ENCODE measurements at places on chromosomes 3 and 15.

- no peak for DNase-seq
These were observed 55.9 kb upstream of the GCNT3 start for GRCh38 chr15:59555696-59556095.

DNA sequence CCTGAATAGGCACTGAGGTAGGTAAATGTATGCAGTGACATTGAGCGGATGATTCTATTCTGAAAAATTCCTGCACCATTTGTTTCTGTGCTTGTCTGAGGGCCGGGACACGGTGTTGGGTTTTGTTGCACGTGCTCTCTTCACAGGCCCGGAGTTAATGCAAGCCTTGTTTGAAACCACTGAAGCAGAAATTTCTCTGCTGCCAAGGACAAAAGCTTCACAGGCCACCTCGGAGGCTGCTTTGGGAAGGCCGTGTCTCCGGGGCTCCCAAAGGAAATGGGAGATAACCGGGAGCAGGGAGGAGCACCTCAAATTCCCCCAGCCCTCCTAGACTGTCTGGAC, 179.4 kb downstream of the OPA1 start:
- no peak for DNase-seq

GRCh38 chr15:62462268-62462667, 297.2 kb upstream of the C2CD4B start:
- no peak for DNase-seq

- no peak for DNase-seq
These were observed 144.4 kb downstream of the DNAJB8 start for GRCh38 chr3:128322030-128323022.

DNA sequence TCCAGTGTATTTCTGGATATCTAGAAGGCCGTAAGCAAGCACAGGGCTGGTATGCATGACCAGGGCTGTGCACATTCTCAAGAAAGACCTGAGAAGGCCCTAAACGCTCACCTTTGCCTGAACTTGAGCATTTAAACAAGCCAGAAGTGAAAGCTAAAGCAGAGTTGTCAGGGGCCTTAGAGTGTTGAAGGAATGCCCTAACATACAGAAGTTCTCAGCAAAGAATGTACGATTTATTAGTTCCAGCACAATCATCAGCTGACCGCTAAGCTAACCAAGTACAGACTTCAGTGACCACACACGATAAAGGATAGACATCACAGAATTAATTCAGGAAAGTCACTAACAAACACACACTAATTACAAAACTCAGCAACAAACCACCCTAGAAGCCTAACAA, 8.7 kb downstream of the HLTF start:
- no peak for DNase-seq

- DNase-seq: no peak
These were observed 78.4 kb downstream of the AKAP13 start for GRCh38 chr15:85458764-85459163.

DNA sequence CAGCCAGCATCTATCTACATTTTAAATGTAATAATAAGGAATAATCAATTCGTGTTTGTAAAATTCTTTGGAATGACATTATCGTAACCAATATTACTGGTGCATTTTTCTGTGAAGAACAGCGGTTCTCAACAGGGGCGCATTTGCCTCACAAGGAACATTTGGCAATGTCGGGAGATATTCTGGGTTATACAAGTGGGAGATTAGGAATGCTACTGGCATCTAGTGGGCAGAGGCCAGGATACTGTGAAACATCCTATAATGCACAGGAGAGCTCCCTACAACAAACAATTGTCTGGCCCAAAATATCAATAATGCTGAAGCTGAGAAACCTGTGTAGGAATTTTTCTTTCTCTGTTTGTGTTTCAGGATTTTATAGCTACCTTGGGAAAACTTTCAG, 25.0 kb downstream of the ACP3 start:
- no peak for DNase-seq

GRCh38 chr3:64266983-64267382, 41.7 kb upstream of the PRICKLE2 start:
- no peak for DNase-seq

DNA sequence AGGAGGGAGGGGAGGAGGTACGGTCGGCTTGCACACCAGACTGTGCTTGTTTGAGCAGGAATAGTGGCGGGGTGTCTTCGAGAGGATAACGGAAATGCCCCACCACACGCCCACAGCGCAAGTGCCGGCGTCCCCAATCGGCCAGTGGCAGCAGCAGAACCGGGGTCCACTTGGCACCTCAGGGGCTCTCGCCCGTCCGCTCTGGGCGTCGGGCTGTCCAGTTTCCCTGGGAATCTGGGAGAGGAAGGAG, 53.7 kb downstream of the CCDC54 start:
- no peak for DNase-seq

GRCh38 chr3:155572085-155572484, 172.8 kb downstream of the PLCH1 start:
- DNase-seq: no peak

DNA sequence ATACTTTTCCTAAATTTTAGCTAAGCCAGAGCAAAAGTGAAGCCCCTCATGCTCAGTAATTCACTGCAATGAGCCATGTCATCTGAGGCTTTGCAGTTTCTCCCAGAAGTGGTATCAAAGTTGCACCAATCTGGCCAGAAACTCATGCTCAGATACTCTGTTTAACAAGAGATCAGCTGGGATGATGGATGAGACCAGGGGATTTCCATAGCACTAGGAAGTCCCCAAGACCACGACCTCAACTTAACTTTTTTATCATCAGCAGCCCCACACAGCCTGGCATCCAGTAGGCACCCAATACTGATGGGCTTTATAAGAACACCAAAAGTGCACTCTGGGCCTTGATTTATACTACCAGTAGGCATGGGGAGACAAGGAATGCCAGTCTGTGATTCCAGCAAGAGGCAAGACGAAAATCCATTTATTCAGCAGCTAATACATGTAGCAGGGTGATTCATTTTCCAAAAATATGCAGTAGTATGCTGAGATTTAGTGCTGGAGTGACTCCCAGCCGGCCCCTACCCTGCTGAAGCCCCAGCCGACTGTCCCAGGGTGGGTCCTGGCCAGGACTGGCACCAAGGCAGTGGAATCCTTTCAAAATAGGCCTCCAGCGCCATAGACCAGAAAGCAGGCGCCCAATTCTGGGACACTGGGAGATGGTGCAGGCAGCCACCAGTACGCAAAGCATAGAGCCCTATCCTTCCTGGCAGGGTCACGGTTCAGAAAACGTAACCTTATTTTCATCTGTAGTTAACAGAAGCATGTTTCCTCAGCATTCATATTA, 612 bp upstream of the LDHAL6B start:
- DNase-seq: no peak

GRCh38 chr3:12308517-12308916, 19.6 kb downstream of the PPARG start:
- DNase-seq: no peak

- no peak for DNase-seq
These were observed 48.3 kb downstream of the MEF2A start for GRCh38 chr15:99613887-99614647.

- no peak for DNase-seq
These were observed 45.0 kb downstream of the GPR176 start for GRCh38 chr15:39874890-39875549.

DNA sequence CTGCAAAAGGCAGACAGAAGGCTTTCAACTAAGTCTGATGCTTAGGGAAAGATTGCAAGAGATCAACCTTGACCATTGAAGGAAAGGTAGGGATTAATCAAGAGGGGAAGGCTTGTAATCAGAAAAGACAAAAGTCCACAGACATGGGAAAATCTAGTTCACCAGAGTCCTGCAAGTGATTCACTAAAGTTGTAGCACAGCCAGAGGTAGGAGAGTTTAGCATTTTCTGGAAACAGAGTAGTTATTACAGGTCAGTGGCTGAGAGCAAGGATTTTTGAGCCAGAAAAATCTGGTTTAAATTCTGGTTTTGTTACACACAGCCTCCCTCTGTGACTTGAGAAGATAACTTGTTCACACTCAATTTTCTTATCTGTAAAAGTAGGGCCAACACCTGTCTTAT, 35.3 kb upstream of the DPPA4 start:
- DNase-seq: no peak

- DNase-seq: no peak
These were observed 242.2 kb downstream of the ABHD5 start for GRCh38 chr3:43932921-43933320.

GRCh38 chr3:176765382-176765900, 431.8 kb downstream of the TBL1XR1 start:
- no peak for DNase-seq

DNA sequence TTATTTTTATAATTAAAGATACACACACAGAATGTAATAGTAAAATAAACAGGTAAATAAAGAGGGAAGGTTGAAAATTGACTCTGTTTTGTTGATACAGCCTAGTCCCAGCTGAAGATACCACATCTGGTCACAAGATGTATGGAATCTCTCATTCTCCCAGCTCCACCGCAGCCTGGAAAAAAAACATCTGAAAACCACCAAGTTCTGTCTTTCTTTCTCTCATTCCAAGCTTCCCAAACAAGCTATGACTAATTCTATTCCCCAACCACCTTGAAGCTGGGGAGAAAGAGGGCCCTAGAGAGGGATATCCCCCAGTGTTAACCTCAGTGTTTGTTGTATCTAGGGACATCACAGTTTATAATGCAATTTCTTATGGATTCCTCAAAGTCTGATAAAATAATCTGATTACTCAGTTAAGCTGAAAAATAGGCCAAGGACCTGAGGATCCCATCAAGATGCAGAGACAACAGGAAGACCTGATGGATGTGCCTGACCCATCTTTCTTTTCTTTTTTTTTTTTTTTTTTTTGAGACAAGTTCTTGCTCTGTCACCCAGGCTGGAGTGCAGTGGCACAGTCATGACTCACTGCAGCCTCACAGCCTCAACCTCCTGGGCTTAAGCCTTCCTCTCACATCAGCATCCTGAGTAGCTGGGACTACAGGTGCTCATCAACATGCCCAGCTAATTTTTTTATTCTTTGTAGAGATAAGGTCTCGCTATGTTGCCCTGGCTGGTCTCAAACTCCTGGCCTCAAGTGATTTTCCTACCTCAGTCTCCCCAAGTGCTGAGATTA, 38.1 kb downstream of the SRGAP3 start:
- DNase-seq: no peak

- no peak for DNase-seq
These were observed 38.7 kb upstream of the ROBO2 start for GRCh38 chr3:77001062-77001701.

DNA sequence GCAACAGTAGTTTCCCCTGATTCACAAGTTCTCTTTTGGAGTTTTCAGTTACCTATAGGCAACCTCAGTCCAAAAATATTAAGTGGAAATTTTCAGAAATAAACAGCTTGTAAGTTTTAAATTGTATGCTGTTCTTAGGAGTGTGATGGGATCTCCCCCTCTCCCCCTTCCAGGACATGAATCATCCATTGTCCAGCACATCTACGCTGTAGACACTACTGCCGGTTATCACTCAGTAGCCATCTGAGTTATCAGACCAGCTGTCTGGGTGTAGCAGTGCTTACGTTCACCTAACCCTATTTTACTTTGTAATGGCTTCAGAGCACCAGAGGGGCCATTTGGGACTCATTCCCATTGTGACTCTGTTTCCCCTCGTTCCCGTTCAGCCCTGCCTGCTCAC, 96.7 kb upstream of the PLXNA1 start:
- no peak for DNase-seq

GRCh38 chr3:56459719-56460118, 8.5 kb downstream of the ERC2 start:
- DNase-seq: no peak

DNA sequence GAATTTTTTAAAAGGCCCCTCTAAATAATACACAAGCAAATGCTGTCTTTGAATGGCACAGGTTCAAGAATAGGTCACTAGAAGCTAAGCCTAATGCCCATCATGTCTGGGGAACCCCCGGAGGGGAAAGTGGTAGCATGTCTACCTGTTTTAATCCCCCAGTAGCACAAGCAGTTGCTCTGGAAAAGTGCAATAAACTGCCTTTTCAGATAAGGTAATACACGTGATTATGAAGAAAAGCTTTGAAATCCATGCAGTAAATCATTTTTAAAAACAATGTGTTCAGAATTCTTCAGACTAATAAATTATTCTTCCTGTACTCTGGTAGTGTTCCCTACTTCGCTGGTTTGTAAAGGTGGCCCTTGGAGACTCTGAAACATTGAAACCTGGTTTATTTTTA, 922.2 kb downstream of the ROBO1 start:
- DNase-seq: no peak

GRCh38 chr3:178671377-178671776, 135.1 kb downstream of the KCNMB2 start:
- DNase-seq: no peak
